ENCODE measurements at places on chromosomes 12 and 14.

GRCh38 chr14:74634481-74634880 lies 22.4 kb upstream of the LTBP2 start:
- DNase-seq: peak; percentile 83

DNA sequence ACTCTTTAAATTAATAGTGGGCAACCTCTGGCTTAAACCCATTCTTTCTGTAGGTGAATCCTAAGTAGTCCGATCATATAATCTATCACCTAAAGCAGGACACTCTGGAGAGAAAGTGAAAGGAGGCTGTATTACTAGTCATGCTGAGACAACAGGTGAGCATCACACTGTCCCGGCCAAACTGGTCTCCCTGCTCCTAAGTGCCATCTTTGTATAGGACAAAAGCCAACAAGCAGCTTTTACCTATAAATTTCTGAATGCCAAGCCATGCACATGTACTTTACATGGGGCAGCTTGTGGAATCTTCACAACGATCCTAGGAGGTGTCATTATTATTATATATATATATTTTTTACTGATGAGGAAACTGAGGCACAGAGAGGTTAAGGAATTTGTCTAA lies 18.0 kb downstream of the PLEKHH1 start:
- no peak for DNase-seq

DNA sequence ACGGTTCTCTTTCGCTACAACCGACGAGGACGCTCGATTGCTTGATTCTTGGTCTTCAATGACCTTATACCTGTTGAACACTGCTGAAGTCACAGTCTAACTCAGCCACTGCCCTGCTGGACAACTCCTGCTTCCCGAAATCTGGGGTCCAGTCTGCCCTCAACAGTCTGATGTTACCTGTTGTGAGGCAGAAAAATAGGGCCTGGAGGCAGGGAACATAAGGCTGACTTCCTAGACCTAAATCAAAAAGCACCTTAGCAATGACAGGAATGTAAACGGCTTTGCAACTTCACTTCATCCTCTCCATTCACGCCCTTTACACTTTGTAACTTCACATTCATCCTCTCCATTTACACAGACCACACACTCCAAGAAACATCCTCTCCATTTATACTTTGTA lies 597 bp upstream of the GLTP start:
- no peak for DNase-seq

DNA sequence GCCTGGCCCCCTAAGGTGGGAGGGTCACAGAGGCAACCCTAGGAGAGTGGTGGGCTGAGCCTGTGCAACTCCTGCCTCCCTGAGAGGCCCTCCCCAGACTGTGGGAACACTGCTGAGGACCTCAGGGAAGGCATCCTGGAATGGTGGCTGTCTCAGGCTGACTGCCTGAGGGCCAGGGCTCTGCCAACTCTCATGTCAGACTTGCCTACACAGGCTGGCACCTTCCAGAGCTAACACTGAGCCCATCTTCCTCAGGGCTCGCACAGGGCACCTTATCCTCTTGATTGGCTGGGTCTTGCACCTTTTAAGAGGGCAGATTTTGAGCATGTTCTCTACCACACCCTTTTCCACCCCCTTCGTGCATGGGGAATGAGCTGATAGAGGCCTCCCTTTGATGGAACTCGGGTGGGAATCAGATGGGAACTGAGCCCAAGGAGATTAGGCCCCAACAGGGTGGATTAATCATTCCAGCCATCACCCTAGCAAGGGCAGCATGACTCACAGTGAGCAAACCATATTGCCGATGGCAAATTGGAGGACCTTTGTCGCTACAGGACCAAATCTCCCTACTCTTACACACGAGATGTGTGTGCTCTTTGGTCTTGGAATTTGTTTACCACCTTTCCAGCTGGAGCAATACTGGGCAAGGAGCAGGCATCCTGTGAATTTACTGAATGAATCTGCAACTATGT lies 702.8 kb downstream of the VRK1 start:
- no peak for DNase-seq

DNA sequence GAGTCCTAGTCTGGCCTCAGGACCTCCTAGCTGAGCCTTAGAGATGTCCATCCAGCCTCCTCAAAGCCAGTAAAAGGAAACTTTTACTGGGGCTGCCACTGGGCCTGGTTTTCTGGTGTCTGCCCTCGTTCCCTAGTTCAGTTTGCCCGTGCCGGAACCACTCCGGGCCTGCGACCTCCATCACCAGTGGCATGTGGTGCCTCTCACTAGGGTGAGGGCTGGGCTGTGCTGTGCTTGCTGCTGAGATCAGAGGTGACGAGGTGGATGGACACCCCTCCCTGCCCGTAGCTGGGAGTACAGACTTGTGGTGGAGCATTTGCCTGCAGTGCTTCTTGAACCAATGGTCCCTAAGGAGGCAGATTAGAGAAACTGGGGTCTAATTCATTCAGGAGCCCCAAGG lies 75.7 kb downstream of the B4GALNT3 start:
- DNase-seq: no peak

- DNase-seq: no peak
Observed at GRCh38 chr12:10453156-10453555, at the start of gene KLRC1. KLRC1 (minus strand) TSS chr12:10453377; CDS start chr12:10451156, 2,221 bp downstream.

DNA sequence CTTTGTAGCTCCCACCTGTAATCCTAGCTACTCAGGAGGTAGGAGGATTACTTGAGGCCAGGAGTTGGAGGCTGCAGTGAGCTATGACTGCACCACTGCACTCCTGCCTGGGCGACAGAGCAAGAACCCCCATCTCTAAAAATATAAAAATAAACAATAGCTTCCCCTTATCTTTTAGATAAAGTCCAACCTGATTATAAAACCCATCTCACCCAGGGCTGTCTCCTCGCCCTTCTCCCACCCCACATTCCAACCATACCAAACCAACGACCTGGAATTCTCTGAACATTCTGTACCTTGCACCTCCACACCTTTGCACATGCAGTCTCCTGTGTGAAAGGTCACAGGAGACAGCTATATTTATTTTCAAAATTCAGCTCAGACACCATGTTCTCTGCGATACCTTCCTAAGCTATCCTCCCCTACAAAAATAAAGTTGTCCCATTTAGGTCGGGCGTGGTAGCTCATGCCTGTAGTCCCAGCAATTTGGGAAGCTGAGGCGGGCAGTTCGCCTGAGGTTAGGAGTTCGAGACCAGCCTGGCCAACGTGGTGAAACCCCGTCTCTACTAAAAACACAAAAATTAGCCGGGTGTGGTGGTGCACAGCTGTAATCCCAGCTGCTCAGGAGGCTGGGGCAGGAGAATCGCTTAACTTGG lies 7.7 kb downstream of the SLC7A7 start:
- no peak for DNase-seq

DNA sequence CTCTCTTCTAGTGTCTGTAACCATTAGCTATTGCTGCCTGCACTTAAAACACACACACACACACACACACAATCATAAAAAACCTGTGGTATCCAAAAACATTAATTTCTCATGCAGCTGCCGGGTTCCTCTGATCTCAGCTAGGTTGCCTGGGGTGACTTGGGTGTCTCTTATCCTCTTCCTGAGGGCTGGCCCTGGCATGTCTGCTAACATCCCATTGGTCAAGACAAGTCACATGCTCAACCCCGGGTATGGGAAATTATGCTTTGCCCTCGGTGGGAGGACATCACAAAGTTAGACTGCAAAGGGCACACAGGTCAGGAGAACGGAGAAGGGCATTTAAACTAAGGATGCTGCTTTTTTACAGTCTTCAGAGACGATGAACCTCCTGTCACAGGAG lies 55.7 kb downstream of the TRPV4 start:
- no peak for DNase-seq

DNA sequence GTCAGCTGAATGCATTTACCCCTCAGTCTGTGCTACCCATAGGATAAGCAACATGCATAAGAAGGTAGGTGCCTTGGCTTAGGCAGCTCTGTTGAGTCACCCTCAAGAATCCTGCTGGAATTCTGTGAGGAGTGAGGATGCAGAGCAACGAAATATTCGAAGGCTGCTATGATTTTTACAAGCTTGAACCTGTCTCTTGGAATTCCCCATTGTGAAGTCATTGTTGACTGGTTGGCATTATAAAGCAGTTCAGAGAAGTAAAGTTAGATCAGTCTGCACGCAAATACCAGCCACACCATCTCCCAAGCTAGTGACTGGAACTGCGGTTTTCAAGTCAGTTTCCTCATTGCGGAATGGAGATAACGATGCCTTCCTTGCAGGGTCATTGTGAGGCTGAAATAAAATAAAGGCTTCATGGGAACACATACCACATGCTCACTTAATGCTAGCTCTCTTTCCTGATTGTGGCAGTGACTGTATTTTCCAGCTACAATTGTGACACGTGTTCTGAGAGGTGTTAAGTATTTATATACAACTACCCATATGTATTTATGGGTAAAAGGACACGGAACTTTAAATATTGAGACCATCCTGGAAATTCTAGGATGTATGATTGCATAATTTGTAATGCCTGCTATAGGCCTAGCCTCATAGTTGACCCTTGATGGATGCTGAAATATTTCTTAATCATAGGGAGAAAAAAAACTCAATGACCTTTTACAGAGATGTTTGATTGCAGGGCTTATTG lies 96.7 kb downstream of the ETV6 start:
- DNase-seq: peak; percentile 62

- peak; percentile 59 for DNase-seq
Observed at GRCh38 chr14:92500491-92500941, 13.1 kb upstream of the RIN3 start.

DNA sequence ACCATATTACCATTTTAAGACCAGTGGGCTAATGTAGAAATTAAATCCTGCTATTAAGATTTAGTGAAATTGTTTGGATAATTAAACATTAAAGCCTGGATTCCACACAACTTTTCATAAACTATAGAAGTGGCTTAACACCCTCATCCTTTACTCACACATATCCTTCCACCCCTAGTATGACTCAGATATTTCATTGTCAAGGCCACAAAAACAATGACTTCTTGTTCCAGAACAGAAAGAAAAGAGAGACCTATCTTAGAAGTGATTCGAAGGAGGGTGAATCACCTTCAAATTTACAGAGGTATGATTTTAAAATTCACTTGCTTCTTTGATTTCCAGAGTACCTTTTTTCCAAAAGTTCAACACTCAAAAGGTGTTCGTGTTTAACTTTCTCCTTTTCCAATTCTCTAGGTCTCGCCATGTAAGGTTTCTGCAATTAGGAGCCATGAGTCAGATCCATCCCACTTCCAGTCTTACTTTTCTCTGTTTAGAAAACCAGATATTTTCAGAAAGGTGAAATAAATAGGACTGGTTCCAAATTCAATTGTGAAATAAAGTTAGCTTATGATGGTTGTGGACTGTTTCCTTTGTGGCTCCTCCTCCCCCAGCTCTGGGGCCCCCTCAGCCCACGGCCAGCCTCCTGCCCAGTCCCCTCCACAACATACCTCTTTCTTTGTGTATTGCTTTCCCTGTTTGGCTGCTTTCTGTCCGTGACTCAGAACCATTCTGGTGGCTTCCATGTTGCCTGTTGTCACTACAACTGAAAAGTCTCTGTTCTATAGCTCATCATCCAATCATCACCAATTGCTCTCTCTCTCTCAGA lies 24.6 kb upstream of the MGP start:
- no peak for DNase-seq

DNA sequence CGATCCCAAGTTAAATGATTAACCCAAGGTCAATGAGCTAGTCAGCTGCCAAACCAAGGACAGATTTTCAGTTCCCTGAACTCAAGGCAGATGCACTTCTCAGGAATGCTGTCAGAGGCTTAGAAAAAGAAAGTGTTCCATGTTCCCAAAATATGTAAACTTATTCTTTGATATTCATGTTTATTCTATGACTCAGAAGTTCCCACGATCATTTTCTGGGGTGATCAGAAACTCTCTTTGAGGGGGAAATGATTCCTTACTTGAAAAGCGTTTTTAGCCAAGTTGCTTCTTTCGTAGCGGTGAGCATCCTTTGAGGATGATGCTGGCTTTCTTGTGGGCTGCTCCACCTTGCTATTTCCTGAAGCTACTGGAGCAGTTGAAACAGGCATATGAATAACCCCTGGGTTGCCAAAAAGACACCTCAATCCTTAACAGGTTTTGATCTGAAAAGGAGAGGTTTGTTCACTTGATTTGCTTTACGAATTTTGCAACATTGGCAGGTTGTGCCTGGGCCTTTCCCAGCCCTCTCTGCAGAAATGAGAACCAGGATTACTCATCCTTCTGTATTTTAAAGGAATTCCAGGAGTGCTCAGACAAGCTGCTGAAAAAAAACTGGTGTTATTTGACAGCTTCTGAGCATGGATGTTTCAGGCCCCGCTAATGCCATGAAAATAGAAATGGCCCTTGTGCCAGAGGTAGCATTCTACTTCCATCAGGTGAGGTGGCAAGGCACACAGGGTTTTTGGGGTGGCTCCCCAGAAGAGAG lies 121.4 kb upstream of the HIF1A start:
- peak; percentile 75 for DNase-seq

DNA sequence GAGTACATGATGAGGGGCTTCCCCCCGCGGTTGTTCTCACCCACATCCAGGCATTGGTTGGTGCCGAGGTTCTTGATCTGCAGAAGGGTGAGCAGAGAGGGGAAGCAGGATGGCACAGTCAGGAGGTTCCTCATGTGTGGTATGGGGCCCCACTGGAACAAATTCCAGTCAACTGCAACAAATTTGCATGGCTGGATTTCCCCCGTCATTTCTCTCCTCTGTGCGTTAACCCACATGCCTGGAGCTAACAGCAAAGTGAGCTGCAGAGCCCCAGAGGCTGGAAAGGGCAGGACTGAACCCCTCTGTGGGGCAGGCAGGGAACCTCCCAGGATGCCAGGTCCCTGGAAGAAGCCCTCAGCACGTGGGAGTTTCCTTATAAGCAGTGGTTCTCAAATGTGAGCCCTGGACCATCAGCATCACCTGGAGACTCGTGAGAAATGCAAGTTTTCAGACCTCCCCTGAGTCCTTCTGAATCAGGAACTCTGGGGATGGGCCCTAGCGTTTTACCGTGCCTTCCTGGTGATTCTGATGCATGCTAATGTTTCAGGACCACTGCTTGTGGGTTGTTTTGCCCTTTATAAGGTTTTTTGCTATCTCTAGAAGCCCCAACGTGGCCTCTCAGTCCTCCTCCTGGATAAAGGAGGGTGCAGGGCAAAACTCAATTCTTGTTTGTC lies 11.0 kb upstream of the CELA1 start:
- DNase-seq: no peak

DNA sequence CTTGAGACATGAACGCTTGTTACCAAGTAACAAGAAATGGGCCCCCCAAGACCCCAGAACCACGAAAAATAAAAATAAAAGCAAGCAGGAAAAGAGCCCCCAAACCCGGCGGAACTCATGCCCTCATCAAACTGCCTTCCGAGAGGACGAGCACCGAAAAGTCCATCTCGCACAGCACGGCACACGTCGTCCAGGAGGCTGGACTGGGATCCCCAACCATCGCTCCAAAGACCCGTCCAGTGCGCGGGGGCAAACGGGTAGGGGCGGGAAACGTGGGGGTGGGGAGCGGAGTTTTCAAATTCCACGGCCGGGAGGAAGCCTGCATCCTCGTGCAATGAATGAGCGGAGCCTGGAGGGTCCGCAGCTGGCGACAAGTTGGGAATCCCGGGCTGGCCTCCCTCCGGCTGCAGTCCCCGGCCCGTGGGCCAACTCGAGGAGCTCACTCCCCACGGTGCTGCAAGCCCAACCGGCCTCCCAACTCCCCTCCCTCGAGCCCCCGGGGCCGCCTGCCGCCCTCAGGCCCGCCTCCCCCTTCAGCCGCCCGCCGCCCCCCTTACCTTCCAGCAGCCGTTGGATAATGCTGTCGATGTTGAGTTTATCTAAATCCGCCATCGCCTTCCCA lies 484 bp downstream of the PPP1CC start:
- DNase-seq: no peak

GRCh38 chr12:52398176-52398575 lies 8.0 kb downstream of the KRT82 start:
- DNase-seq: no peak

- DNase-seq: peak; percentile 59
Observed at GRCh38 chr14:24984846-24985589, 64.9 kb downstream of the STXBP6 start.

Data from fibroblast of upper back skin (primary cell).